ENCODE measurements at places on chromosomes 1 and 21.

DNA sequence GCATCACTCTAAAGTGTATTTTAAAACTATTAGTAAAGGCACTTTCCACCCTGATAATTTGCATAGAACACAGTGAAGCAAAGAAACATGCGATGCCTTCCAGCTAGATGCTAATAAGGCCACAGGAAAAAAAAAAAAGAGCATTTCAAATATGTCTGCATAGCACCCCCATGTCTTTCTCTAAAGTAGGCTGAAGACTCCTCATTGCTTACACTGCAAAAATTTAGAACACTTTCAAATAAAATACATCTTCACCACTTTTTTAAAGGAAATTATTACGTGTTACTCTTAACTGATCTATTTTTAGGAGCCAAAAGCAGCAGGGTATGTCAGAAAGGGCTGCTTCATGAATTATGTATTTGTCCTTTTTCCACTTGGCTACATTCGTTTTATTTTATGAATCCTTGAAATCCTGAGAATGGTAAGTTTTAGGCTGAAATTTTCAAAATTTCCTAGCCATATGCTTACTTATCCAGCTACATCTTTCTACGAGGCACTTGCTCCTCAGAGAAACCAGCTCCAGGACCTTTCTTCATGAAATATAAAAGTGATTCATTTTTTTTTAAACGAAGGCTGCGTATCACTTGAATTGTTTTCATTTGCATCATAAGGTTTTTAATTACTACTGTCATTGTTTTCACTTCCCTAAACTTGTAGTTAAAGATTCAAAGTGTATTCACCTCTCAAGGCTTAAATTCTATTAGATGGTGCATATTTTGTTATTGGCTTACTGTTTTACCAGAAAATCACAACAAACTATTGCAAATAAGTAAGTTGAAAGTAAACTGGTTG is 513.0 kb downstream of the PTPRC start:
- no peak for DNase-seq

- no peak for DNase-seq
These were observed 18.7 kb downstream of the STK40 start for GRCh38 chr1:36367066-36367465.

DNA sequence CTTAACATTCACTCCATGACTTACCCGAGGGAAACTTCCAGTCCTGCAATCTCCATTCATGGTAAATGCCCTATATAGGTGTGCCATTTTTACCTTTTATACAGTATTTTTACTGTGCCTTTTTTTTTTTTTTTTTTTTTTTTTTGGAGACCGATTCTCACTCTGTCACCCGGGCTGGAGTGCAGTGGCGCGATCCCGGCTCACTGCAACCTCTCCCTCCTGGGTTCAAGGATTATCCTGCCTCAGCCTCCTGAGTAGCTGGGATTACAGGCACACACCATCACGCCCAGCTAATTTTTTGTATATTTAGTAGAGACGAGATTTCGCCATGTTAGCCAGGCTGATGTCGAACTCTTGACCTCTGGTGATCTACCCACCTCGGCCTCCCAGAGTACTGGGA is 124.4 kb upstream of the PLPPR4 start:
- no peak for DNase-seq

DNA sequence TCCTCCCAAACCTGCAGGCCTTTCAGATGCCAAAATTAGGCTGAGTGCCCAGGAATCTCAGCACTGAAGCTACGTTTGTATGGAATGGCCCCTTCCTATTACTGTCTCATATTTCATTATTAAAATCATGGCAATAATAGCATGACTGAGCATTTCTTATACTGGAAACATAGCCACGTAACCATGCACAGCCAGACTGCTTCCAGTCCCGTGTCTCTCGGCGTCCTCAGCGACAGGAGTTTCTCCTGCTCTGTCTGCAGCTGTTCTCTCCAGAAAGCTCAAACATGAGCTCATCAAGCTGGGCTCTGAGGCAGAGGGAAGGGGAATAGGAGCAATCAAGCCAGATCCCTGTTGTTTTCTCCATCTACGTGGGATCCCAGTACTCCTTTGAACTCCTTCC is 104.0 kb downstream of the CDC7 start:
- no peak for DNase-seq

- no peak for DNase-seq
These were observed 75.3 kb downstream of the SIK1 start for GRCh38 chr21:43351501-43352153.

- no peak for DNase-seq
These were observed 23.5 kb downstream of the LRRC8D start for GRCh38 chr1:89844241-89844807.

DNA sequence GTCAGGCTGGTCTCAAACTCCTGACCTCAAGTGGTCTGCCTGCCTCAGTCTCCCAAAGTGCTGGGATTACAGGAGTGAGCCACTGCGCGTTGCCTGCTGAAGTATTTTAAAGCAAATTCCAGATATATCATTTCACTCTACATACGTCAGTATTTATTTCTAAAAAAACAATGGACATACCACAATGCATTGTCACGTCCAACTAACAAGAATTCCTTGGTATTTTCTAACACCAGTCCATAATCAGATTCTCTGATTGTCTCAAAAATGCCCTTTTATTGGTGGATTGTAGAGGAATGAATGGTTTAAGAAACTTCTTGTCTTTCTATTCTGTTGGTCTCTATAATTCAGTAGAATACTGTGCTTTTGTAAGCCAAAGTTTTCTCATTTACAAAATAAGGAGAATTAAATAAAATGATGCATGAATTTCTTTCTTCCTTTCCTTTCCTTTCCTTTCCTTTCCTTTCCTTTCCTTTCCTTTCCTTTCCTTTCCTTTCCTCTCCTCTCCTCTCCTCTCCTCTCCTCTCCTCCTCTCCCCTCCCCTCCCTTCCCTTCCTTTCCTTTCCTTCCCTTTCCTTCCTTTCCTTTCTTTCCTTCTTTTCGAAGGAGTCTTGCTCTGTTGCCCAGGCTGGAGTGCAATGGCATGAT is 55.8 kb downstream of the VPS13D start:
- no peak for DNase-seq

DNA sequence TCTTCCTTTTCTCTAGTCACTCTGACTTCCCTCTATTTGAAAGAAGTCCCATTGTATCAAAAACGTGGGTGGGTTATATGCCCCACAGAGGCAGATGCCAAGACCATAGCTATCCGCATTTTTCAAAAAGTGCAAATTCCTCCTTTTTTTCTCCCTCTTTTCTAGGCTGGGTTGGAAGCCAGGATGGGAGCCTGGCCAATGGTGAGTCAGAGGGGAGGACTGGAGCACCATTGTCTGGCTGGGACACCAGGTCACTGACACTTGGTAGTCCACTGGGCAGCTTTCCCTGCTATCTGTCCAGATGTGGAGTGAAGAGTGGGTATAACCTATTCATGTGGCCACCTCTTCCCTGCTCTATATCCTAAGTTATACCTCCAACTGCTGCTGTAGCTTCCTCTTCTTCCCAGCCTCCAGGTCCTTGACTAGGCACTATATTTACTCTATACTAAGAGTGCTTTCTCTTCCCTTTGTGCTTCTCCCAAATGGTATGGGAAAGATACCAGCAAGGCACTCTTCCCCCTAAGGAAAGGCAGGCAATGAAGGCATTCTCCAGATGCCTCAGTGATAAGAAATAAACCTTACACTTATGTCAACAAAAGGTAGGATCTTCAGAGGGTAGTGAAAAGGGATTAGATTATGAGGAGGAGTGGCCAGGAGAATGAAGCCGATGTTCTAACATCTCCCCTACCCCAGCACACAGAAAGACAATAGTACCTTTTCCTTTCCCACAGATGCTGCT is 12.9 kb downstream of the PI4KB start:
- DNase-seq = peak; percentile 10

DNA sequence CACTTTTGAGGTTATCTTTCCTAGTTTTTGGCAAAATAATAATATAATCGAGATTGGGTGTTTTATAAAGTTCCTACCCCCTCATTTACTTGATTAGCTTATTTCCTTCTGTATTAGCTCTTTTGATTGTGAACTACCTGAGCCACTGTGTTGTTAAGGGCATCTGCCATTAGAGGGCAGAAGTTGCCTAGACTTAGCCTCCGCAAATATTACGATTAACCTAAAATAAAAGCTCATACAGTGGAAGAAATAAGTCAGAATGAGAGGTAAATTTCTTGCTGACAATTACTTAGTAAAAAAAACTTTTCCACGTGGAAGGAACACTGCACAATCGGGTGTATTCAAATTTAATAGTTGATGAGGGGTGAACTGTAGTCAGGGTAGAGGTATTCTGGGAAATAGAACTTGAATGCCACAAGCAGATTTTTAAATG is 2.3 kb downstream of the H3-3A start:
- peak; percentile 62 for DNase-seq

- peak; percentile 57 for DNase-seq
These were observed 1.6 kb upstream of the EFNA1 start for GRCh38 chr1:155125946-155126555.

GRCh38 chr1:18734001-18734400 is 103.4 kb downstream of the PAX7 start:
- no peak for DNase-seq

DNA sequence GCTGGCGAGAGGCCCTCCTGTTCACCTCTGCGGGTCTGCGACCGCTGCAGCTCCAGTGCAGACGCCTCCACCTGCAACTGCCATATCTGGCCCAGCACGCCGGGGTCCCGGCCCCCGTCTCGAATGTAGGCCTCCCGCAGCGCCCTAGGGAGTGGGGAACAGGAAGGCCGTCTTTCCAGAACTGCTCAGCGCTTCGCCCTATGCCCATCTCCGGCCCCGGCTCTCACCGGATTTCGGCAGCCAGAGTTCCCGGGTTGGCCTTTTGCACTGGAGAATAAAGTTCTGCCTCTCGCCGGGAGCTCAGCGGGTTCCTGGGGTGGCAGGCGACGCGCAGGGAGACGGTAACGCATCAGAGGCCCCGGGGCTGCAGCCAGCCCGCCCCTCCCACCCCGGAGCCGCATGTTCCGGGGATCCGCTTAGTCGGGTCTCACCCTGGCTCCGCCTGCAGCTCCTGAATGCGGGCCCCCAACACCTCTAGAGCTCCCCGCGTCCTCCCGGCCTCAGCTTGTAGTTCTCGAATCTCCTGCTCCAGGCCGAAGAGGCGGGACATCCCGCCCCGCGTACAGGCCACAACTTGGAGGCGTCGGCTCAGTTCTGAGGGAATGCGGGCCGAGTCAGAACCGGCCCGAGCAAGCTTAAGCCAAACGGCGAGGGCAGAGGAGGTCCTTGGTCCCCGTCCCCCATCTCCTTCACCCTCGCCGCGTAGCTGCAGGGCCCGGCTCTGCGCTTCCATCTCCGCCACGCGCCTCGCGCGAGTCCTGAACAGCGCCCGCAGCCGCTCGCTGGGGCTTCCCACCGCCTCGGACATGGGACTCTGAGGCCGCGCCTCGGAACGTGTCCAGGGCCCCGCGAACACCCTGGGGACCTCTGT is 1.1 kb downstream of the CCDC17 start:
- no peak for DNase-seq

GRCh38 chr1:3352952-3353331 is 101.5 kb upstream of the ARHGEF16 start:
- no peak for DNase-seq

GRCh38 chr1:234645474-234645953 is 35.5 kb upstream of the IRF2BP2 start:
- no peak for DNase-seq

DNA sequence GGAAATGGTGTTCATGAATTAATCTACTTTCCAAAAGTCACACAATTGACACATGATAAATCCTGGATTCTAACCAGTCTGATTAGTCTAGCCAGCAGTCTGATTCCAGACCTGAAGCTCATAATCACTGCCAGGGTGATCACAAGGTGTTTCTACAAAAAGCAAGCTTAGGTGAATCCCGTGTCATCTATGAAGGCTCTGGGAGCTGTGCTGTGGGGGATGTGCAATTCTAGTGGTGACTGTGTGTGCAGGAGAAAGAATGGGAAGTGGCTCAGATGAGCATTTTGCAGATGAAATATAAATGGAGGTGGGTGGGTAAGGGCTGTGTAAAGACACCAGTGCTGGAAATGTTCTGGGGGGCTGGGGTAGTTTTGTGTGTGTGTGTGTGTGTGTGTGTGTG is 1.8 kb upstream of the NPPB start:
- no peak for DNase-seq

DNA sequence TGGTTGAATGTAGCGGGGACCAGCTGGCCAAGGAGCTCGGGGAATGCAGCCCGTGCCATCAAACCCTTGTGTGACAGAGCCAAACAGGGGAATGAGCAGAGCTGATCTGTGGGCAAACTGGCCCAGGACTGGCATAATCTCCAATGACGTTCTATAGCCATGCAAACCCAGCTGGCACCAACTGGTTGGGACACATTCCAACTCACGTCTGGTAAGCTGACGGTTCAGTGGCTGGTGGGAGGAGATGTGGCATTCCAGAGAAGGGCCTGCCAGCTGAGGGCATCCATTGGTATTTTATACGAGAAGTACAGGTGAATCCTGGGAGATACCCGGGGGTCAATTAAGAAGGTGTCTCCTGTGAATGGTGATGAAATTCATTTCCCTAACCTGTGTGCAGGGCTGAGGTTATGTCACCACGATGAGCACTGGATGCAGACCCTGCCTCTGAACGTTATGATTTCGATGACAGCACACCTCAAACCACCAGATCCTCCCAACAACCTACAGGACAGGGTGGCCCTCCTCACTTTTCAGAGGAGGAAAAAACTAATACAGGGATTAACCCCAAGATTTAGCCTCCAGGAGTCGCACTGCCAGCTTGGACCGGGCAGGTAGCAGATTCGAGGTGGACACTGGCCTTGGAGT is 39.0 kb upstream of the RUNX3 start:
- DNase-seq = peak; percentile 12

DNA sequence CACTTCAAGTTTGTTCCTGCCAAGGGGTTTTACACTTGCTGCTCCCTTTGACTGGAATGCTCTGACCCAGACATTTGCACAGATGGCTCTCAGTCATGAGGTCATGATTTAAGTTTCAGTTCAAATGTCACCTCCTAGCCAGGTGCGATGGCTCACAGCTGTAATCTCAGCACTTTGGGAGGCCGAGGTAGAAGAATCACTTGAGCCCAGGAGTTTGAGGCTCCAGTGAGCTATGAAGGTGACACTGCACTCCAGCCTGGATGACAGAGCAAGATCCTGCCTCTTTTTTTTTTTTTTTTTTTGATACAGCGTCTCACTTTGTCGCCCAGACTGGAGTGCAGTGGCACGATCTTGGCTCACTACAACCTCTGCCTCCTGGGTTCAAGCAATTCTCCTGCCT is 4.5 kb upstream of the ZMYM4 start:
- DNase-seq = no peak

GRCh38 chr1:10292188-10292587 is 81.8 kb downstream of the KIF1B start:
- no peak for DNase-seq

- no peak for DNase-seq
These were observed 157.3 kb upstream of the RUNX1 start for GRCh38 chr21:35206141-35207125.

- no peak for DNase-seq
These were observed 13.5 kb downstream of the TNFSF4 start for GRCh38 chr1:173193639-173194038.

DNA sequence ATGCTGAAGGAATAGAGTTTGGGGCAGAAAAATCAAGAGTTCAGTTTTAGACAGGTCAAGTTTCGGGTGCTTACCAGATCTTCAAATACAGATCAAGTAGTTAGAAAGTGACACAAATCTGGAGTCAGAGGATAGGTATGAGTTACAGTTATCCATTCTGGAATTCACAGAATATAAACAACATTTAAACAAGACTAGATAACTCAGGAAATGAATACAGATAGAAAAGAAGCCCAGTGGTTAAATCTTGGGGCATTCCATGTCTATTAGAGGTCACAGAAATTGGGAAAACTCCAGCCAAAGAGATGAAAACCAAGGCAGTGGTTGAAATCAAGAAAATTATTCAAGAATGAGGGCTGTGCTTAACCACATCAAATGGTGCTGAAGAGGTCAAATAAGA is 187.0 kb upstream of the HP1BP3 start:
- no peak for DNase-seq
